ENCODE measurements at places on chromosomes 4 and X.

DNA sequence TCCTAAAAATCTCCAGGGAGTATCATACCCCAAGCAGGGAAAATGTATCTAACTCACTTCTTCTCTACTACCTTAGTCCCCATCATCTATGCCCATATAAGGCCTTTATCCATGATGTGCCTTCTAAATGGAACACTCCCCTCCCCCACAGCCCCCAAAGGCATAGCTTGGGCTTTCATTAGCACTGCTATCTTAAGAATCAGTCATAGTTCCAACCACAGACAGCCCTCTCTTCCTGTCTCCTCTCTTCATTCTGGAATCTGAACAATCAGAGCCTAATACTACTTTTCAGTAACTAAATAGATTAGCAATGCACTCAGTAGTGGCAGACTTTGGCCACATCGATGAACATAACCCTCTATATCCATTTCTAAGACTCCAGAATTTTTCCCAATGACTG, 313.2 kb upstream of the DKK2 start:
- peak; percentile 92 for DNase-seq

DNA sequence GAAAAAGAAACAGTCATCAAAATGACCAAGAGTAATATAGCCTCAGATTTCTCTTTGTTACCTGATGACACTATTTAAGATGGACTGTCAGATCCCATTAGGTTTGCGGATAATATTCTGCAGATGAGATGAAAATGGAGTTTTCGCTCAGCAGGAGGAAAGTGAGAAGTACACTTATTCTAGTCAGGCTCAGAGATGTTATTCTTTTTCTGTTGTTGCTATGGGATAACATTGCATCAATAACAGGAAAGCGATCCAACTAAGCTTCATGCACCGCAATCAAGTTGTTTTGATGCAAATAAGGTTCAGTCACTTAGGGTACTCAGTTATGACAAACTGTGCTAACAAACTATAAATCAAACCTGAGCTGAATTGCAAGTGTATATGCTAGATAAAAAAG, 415.0 kb downstream of the CCSER1 start:
- no peak for DNase-seq

DNA sequence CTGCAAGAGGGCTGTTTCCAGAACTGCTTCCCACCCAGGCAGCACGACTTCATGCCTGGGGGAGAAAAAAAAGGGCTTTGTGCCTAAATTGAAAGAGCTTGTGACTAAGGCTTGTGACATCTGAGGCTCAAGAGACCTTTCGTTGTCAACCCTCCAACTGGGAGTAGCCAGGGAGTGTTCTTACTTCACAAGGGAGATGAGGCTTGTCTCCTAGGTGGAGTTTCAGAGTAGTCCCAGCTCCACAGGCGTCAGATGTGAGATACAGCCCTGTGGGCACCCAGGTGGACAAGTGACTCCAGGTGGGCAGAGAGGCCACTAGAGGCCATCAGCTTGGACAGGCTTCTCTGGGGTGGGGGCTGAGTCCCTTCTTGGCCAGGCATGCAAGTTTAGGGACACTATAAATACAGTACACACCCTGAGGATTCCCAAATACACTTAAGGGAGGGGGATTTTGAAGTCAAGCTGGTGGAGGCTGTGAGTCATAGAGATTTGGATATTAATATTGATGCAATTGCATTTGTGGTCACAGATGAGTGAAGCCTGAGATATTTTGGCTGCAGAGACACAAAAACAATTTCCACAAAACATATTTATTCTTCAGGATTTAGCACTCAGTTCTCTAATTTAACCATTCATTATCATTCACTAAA, 40.1 kb upstream of the SETD7 start:
- peak; percentile 75 for DNase-seq

GRCh38 chr4:134567461-134567860, 365.9 kb upstream of the PABPC4L start:
- DNase-seq, result no peak

- DNase-seq, result no peak
Observed at GRCh38 chrX:154029439-154029838, 9.7 kb upstream of the IRAK1 start.

GRCh38 chr4:40418430-40419230, 83.5 kb downstream of the CHRNA9 start:
- no peak for DNase-seq

- no peak for DNase-seq
Observed at GRCh38 chr4:147760176-147760575, 28.3 kb downstream of the ARHGAP10 start.

DNA sequence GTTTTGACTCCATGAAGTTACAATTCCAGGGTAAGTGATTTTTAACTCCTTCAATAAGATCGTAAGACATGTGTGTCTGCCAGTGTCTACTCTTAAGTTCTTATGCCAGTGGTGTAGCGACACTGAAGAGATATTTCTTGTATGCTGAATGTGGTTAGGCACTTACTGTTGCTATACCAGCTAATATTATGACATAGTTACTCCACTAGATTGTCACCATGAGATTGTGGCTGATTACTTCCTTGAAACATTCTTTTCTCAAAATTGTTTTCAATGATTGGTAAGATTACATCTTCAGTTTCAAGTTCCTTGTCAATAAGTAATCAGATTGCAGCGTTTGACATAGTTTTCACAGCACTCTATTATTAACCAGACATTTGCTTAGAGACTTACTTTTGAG, 60.6 kb upstream of the PAGE5 start:
- no peak for DNase-seq

- DNase-seq, result no peak
Observed at GRCh38 chr4:176579226-176579625, 213.5 kb downstream of the VEGFC start.

DNA sequence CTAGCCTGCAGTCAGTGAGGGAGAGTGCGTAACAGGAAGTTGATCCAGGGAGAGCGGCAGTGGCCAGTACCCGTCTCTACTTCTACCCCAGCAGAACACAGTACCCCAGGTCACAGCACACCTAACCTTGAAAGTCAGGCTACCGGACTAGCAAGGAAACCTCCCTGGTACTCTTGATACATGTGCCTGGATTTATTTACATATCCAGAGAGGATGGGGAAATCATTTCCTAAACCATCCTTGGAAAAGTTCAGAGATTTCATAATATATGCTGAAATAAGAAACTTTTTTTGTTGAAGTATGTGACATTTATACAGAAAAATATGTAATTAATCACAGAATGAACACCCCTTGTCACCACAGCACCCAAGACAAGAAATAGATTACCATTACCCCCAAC, 24.5 kb downstream of the PRIMPOL start:
- DNase-seq, result no peak

DNA sequence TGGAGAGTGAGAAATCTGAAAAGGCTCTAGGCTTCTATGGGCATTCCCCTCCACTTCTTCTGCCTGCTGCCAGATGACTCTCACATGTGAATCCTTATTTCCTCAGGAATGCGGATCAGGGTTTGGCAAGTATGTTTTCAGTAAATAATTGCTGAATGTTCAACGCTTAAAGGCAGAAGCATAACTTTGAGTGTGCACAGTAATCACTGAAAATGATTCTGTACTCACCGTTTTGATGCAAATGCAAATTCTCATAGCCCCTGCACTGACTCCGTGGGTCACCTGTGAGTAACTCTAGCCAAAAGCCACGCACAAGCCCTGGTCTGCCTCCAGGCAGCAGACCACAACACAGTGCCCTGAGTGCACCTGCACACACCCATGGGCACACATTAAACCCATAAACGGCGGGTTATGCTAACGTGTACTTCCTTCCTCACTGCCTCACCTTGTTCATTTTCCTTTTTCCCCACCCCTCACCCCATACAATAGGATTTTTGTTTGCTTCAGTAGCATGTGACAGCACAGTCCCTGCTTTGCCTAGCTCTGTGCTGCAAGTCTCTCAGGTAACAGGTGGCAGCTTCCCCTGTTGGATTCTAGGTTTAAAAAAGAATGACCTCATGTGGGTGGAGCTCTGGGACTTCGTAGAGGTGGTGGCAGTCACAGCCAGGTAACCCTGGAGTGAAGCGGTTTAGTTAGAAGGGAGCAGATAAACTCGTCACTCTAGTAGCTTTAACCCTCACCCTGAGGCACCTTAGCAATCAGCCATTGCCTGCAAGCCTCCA, at the start of gene ARHGEF38:
Gene ARHGEF38 (plus strand): TSS at position 656 of the 782 bp plus-strand sequence. CDS start 146 bp downstream, outside the sequence.
- peak; percentile 1 for DNase-seq

GRCh38 chrX:142804085-142804484, 221.6 kb upstream of the SPANXN4 start:
- DNase-seq, result no peak

DNA sequence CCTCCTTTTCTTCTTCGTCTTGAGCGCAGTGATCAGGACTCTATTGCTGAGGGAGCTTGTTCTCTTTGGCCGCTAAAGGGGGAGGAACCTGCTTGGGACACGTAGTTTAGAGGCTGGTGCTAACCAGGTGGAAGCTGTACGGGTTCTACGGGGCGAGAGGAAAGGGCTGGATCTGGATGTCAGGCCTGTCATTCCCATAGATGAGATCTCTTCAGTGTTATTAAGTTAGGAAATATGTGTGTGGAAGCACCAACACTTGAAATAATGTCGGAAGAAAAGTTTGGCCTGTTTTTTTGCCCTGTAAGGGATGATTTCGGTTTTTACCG, 643 bp downstream of the SRP72 start:
- peak; percentile 23 for DNase-seq

DNA sequence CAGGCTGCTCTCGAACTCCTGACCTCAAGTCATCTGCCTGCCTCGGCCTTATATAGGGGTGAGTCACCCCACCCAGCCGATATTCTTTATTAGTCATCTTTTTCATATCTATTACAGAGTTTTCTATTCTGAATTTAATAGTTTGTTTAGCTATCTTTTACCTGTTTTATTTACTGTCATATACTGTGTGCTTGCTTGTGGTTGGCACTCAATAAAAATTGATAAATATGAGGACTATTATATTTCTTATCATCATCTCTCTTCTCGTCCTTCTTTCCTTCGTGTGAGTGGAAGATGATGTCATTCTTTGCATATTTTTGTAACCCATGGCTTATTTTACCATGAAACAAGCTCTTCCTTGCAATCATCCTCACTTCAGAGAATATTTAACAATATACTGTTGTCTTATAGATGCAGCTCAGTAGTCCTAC, 265.5 kb downstream of the ARHGAP24 start:
- peak; percentile 60 for DNase-seq

- DNase-seq, result peak; percentile 66
Observed at GRCh38 chr4:26861434-26862186, 969 bp downstream of the STIM2 start.

DNA sequence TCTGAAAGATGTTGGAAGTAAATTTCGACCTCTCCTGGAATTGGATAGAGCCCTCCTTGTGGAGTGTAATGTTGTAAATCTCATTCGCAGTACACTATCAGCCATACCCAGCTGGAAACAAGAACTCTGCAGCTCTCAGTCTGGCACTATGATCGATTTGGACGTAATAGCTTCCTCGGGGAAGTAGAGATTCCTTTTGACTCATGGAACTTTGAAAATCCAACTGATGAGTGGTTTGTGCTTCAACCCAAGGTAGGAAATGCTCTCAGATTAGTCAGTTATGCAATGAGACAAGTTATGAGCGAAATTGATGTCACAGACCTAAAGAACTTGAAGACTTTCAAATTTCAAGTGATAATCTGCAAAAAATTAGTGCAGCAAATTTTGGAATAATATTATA, 103.9 kb downstream of the SYTL5 start:
- peak; percentile 14 for DNase-seq

DNA sequence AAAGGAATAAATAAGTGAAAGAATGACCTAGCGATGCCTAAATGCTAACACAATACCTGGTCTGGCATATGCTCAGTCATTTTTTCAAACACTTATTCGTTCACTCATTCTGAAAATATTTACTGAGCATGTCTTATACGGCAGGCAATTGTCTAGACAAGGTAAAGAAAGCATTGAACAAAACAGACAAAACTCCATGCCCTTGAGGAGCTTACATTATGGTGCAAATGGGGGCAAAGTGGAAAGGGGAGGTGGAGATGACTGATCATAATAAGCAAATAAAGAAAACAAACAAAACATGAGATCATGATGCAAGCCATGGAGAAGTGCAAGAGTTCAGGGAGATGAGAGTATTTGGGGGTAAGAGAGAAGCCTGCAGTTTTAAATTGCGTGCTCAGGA, 334.6 kb upstream of the PPARGC1A start:
- DNase-seq, result no peak

- DNase-seq, result no peak
Observed at GRCh38 chrX:153387987-153388721, 13.0 kb downstream of the PNMA6E start.

DNA sequence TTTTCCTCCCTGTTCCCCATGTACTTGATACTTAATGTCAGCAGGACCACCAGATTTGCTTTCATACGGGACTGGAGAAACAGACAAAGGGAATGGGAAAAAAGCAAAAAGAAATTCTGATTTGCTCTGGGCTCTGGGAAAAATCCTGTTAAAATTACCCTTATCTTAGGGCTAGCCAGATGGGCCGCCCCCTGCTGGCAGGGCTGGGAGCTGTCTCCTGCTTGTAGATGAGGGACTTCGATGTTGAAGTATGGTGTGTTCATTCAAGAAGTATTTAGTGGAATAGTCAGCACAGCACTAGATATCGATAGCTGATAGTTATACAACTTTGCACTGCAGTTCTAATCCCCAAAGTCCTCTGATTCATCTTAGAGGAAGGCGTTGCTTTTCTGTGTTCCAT, 45.8 kb downstream of the BCORL1 start:
- DNase-seq, result peak; percentile 31

DNA sequence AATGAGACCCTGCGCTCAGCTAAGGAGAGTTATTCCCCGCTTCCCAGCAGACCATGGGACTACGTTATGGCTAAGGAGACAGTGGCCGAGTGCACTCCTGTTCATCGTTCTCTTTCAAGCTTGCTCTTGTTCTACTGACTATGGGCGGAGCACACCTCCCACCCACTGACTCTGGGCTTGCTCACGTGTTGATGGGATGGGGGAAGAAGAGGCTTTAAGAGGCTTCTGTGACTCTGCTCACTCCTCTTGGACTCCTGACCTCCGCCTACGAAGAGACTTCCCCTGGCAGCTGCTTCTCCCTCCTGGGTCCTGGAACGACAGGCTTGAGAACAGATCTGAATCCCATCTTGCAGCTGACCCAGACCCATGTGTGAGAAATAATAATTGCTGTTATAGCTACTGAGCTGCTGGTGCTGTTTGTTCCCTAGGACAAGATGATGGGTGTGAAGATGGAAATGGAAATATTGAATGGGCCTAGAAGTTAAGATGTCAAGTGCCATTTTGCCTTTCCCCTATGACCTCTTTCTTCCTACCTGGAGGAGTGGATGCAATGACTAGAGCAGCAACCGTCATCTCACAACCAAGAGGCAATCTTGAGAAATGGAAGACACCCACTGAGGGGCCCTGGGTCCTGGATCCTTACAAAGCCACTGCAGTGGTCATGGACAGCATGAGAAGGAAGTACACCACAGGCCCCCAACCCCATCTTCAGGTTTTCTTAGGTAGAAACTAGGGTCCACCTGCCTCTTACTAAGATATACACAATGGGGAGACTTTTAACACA, 38.7 kb upstream of the IRAK1 start:
- no peak for DNase-seq

GRCh38 chr4:76740866-76741662, 156.9 kb downstream of the SOWAHB start:
- no peak for DNase-seq
